C1 segment of cervical spinal cord (tissue), 14 donors: ENCODE measurements at places on chromosomes 7 and 10.

GRCh38 chr10:126795318-126795717, 109.9 kb upstream of the DOCK1 start:
- DNase-seq = no peak

- no peak for DNase-seq
Observed at GRCh38 chr10:49311555-49312236, 12.7 kb downstream of the C10orf71 start.

- no peak for DNase-seq
Observed at GRCh38 chr7:149199234-149199995, 4.1 kb downstream of the ZNF282 start.

DNA sequence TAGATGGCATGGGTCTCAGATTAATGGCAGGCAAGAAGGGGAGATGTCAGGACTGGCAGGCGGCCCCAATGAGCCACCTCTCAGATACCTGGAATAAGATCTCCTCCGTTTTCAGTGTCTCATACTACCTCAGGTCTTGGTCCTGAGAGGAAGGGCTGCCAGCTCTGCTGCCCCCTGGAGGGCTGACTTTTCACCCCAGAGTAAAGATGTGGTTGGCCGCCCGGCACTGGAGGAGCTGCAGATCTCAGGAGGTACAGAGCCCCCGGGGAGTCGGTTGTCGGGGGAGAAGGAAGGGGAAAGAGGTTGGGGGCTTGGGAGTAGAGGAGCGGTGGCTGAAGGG, 642 bp upstream of the COL13A1 start:
- no peak for DNase-seq

- DNase-seq = no peak
Observed at GRCh38 chr7:152866791-152867501, 107.4 kb downstream of the ACTR3B start.

- no peak for DNase-seq
Observed at GRCh38 chr10:14801723-14802122, 27.0 kb upstream of the FAM107B start.

- DNase-seq = no peak
Observed at GRCh38 chr10:118204292-118204943, 137.7 kb downstream of the FAM204A start.

GRCh38 chr10:96292971-96293920, 11.0 kb upstream of the DNTT start:
- no peak for DNase-seq

DNA sequence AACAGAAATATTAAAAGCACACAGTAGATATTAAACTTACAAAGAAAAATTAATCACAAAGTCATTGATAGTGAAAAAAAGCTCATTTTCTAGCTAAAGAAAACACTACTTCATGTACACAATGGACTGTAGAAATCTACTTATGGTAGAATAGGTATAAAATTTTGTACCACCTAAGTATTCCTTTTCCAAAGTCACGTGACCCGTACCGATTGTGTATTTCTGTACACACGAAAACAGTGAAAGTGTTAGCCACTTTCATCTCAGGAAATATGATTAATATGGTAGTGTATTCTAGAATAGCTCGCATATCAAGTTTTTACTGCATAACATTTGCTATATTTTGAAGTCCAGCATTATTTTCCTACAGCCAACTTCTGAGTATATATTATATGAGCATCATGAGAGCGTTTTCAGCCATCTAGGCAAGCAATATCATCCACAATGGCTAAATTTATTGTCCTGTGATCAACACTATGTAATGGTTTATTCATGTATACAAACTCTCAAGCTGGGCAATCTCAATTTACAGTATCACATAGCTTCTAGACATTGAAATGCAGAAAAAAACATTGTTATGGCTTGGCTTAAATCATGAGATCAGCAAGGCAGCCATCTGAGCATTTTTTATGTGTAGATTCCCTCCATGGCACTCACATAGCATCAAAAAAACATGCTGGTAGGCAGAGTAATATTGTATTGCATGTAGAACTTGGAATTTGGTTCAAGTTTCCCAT, 114.7 kb downstream of the CD36 start:
- no peak for DNase-seq

GRCh38 chr10:101595591-101596433, 7.7 kb downstream of the DPCD start:
- no peak for DNase-seq

- no peak for DNase-seq
Observed at GRCh38 chr7:137081321-137082093, 213.1 kb downstream of the CHRM2 start.

GRCh38 chr7:39620486-39620885, 2.9 kb upstream of the RALA start:
- no peak for DNase-seq

DNA sequence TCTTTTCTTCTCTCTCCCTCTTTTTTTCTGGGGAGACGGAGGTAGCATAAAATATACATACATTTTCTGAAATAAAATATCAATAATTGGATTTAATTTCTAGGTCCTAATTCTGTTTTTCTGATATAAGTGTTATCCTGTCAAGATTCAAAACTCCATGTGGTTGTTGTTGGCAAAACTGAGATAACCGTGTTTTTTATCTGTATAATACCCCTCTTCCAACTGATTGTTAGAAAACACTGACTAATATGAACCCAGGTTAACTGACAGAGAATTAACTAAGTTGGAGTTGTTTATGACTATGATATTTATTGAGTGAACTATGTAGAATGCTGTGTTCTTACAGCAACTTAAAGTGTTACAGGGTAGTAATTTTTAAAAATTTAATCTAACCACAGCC, 236.5 kb upstream of the KAT6B start:
- no peak for DNase-seq

GRCh38 chr10:124318811-124319210, 99.9 kb downstream of the OAT start:
- DNase-seq = no peak

GRCh38 chr10:86023336-86023735, 343.3 kb downstream of the GRID1 start:
- no peak for DNase-seq

- peak; percentile 28 for DNase-seq
Observed at GRCh38 chr7:82443547-82444219, at the start of gene CACNA2D1. Gene CACNA2D1, minus strand, starts transcription at chr7:82443777.

DNA sequence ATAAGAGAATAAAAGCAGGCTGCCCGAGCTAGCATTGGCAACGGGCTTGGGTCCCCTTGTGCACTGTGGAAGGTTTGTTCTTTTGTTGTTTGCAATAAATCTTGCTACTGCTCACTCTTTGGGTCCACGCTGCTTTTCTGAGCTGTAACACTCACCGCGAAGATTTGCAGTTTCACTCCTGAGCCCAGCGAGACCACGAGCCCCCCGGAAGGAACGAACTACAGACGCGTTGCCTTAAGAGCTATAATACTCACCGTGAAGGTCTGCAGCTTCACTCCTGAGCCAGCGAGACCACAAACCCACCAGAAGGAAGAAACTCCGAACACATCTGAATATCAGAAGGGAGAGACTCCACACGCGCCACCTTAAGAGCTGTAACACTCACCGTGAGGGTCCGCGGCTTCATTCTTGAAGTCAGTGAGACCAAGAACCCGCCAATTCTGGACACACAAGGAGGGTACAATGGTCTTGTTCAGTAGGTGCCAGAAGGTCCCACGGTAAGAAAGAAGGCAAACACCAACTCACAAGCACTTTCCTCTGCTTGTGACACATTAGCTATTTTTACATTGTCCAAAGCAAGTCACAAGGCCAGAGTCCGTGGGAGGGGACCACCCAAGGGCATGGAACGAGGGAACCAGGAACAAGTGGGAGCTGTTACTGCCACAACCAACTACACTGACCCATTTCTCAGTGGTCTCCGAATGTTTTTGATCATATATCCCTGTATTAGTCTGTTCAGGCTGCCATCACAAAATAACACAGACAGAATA, 29.2 kb upstream of the CACUL1 start:
- no peak for DNase-seq
